ENCODE measurements at places on chromosomes 1 and 21. TPM values are rescaled to one million over a fixed set of nuclear protein-coding genes. Genes with fewer than 3 reads are reported as not detected.

- no peaks in the 10 kb centered on the region for H3K27me3 ChIP-seq
- no peak overlapping the region for H3K4me3 ChIP-seq
- no peaks in the 10 kb centered on the region for H3K36me3 ChIP-seq
- H3K4me1 ChIP-seq, result no peaks in the 10 kb centered on the region
Observed at GRCh38 chr1:231801042-231801585, 174.5 kb downstream of the DISC1 start.

DNA sequence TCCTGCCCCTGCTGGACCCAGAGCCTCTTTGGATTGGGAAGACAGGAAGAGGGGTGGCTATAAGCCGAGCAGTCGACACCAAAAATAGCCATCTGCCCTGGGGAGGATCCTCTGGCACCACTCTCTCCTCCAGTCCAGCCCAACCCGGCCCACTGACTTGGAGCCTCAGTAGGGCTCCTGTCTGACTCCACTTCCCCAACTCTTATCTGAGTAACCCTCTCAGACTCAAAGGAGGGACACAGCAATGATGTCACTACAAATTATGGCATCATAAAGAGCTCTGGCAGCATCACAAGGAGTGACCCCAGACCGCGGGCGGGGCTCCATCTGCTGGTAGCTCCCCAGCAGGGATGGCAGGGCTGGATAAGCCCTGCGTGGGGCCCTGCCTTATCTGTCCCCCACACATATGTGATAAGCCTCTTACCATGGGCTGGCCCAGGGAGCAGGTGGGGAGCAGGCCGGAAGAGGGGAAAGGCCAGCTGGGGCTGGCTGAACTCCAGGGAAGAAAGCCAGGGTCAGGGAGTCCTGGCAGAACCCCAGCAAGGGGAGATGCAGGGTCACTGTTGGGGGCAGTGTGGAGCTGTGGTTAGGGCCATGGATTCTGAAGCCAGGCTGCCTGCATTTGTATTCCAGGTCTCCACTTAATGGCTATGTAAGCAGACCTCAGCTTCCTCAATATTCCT lies 4.6 kb upstream of the SLC6A9 start:
- H3K36me3 ChIP-seq, result no peaks in the 10 kb centered on the region
- no peaks in the 10 kb centered on the region for H3K27me3 ChIP-seq
- no peak for DNase-seq

DNA sequence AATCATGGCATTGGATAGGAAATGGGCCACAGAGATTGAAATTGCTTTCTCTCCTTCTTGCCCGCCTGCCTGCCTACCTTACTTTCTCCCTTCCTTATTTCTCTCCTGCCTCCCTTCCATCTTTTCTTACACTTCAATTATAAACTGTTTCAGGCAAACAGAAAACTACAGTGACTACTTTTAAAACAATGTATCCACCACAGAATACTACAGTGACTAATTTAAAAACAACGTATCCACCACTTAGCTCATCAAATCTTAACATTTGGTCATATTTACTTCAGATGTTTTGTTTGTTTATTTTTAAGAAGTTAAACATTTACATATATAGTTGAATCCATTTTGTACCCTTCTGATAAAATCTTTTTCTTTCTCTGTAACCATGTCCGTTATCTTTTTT lies 54.4 kb downstream of the SNRPE start:
- H3K36me3 ChIP-seq, result no peaks in the 10 kb centered on the region
- no peaks in the 10 kb centered on the region for H3K27me3 ChIP-seq
- H3K4me3 ChIP-seq, result no peak overlapping the region
- DNase-seq, result no peak
- H3K27ac ChIP-seq, result no peak overlapping the region
- no peaks in the 10 kb centered on the region for H3K4me1 ChIP-seq

Gene FCRL6
- not detected for total RNA-seq

DNA sequence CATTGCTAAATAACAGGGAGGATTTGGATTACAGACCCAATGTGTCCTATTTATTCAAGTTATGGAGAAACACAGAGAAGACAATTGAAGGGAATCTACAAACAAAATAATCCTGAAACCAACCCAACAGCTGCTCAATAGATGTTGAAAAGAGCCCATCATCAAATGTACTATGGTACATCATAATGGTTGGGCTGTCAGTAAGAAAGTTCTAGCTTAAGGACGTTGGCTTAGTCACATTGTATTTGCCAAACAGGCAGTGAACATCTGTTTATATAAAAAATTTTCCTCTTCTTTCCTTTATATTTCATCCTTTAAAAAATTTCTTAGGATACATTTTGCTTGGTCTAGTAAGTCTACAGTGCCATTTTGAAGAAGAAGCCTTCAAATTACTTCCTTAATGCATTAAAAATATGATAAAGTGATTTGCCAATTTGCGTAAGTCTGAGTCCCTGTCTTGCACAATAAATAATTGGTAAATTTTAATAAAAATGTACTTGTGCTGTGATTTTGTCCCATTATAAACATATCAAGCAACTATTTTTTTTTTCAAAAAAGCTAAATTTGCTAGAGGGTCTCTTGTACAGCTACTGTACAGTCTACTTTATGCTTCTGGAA lies 14.4 kb downstream of the MAP3K7CL start:
- H3K27me3 ChIP-seq, result no peaks in the 10 kb centered on the region
- no peaks in the 10 kb centered on the region for H3K36me3 ChIP-seq
- no peak for DNase-seq
- H3K27ac ChIP-seq, result peak overlapping the region; percentile 76
- H3K4me3 ChIP-seq, result no peak overlapping the region
- H3K4me1 ChIP-seq, result peaks cover 11% of the 10 kb centered on the region
